ENCODE measurements at places on chromosomes 4 and X. TPM values are rescaled to one million over a fixed set of nuclear protein-coding genes. Genes with fewer than 3 reads are reported as not detected.

DNA sequence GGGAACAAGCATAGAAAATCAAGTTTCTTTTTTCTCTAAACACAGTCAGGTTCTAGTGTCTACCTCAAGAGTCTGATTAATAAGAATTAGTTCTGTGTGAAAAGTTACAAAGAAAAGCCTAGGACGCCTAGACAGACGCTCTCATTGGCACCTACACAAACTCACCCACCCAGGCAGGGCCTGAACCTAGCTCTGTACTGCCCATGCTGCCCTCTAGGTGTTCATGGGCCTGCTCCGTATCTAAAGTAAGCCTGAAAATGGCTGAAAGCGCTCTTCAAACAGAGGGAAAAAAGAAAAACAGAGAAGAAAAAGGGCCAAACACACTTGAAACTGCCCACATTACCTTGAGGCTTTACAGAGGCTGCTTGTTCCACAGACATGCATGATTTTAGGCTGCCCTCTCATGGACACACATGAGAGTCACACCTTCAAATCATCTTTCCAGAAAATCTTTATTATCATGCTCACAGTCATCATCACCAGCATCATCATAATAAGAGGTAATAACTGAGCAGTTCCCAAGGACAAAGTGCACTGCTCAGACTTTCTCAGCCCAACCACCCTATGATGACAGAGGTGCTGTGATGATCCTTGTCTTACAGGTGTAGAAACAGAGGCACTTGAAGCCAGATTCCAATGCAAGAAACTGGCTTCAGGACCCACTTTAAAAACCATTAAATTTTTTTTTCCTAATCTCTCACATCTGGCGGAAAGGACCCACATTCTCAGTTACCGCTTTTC, 49.6 kb downstream of the MAP7D2 start:
- no peaks in the 10 kb centered on the region for H3K36me3 ChIP-seq
- no peaks in the 10 kb centered on the region for H3K27me3 ChIP-seq
- DNase-seq, result no peak
- no peak overlapping the region for H3K27ac ChIP-seq
- peaks cover 9% of the 10 kb centered on the region for H3K4me1 ChIP-seq
- H3K4me3 ChIP-seq, result no peak overlapping the region

GRCh38 chr4:188246488-188246887, 107.2 kb downstream of the TRIML1 start:
- no peaks in the 10 kb centered on the region for H3K36me3 ChIP-seq
- H3K4me1 ChIP-seq, result no peaks in the 10 kb centered on the region

GRCh38 chr4:181150191-181150590, 1093.0 kb upstream of the TENM3 start:
- no peak overlapping the region for H3K27ac ChIP-seq
- H3K4me3 ChIP-seq, result no peak overlapping the region
- H3K36me3 ChIP-seq, result no peaks in the 10 kb centered on the region
- DNase-seq, result no peak
- no peaks in the 10 kb centered on the region for H3K27me3 ChIP-seq

DIPK2B gene
- 3.5 TPM for polyA plus RNA-seq
